ENCODE measurements at places on chromosomes 7 and 10.

DNA sequence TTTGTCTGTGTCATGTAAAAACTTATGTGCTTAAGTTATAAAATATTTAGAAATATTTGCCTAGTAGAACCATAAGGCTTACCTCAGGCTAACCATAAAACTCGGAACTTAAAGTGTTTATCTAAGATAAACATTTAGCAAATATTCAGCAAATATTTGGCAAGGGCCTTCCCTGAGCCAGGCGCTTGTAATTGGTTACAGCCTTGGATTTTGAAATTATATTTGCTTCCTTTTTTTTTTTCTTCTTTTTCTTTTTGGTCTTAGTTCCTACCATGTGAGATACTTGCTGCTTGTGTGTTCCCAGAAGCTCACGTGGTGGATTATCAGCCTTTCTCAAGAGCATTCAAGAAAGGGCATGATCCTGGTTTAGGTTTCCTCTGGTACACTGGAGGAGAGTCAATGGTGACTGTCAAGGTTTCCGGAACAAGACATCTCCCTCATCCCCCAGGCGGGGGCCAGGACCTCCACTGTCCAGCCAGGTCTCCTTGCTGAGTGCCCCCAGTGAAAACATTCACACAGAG is 5.2 kb upstream of the BRI3 start:
- no peaks in the 10 kb centered on the region for H3K27me3 ChIP-seq
- no peaks in the 10 kb centered on the region for H3K36me3 ChIP-seq
- H3K27ac ChIP-seq = no peak overlapping the region

DNA sequence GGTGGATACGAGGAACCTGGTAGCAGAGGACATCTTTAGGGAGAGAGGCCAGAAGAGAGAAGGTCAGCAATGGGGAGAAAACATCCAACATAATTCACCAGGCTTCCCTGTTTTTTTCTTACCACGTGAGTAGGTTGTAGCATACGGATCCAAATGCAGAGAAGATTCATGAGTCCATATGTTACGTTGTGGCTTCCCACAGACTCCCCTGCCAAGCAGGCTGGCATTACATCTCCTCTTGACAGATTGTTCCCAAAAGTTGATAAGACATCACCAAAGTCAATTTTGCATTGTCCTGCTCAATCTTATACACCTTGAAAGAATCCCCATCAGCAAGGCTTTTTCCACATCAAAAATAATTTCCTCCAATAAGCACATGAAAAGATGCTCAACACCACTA is 39.7 kb downstream of the DRGX start:
- peaks cover 2% of the 10 kb centered on the region for H3K27me3 ChIP-seq

GRCh38 chr7:28065721-28066285 is 114.8 kb downstream of the JAZF1 start:
- no peaks in the 10 kb centered on the region for H3K36me3 ChIP-seq
- no peak for DNase-seq
- H3K27ac ChIP-seq = no peak overlapping the region
- peaks cover 4% of the 10 kb centered on the region for H3K4me1 ChIP-seq

GRCh38 chr7:128400566-128400965 is 9.2 kb downstream of the IMPDH1 start:
- peaks cover 14% of the 10 kb centered on the region for H3K4me1 ChIP-seq
- H3K27me3 ChIP-seq = no peaks in the 10 kb centered on the region
- no peak overlapping the region for H3K27ac ChIP-seq
- no peak overlapping the region for H3K4me3 ChIP-seq
- DNase-seq = no peak
- peaks cover 34% of the 10 kb centered on the region for H3K36me3 ChIP-seq

DNA sequence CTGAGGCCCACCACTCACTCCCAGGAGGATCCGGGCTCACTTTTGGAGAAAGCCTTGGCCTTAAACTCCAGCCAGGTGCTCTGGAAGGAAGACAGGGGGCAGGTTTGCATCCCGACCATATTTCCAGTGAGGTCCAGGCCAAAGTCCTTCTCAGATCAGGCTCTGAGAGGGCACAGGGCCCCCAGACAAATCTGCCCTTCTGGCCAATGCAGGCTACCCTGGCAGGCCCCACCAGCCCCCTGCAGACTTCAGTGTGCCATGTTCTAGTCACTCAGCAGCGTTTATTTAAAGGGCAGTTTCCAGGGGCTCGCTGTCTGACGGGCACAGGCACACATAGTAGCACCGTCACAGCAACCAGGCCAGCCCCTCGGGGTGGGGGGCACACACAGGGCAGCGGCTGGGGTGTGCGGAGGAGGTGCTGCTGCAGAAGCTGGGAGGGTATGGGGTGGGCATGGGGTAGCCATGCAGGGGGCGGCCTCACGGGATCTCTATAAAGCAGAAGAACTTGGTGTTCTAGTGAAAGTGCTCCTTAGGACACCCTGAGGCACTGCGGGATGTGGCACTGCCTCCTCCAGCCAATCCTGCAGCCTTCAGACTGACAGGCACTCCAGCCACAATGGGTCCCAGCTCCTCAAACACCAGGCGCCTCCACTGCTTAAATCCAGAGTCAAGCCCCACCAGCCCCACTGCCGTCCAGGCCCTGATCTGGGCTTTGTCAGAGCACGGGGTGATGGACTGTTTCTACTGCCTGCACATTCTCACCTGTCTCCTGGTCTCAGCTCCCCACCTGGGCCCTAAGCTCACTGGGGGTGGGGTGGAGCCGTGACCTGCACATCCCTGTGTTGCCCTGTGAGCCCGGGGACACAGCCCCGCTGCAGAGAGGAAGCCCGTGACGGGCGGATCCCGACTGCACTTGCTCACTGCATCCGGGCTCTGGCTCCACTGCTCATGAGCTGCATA is 9.6 kb upstream of the PYROXD2 start:
- no peak for DNase-seq
- no peaks in the 10 kb centered on the region for H3K27me3 ChIP-seq
- no peaks in the 10 kb centered on the region for H3K4me1 ChIP-seq
- H3K27ac ChIP-seq = no peak overlapping the region
- H3K36me3 ChIP-seq = peaks cover 4% of the 10 kb centered on the region

GRCh38 chr10:51599647-51600046 is 99.7 kb downstream of the CSTF2T start:
- H3K36me3 ChIP-seq = no peaks in the 10 kb centered on the region
- H3K4me1 ChIP-seq = no peaks in the 10 kb centered on the region
- H3K27ac ChIP-seq = no peak overlapping the region
- H3K4me3 ChIP-seq = no peak overlapping the region
- DNase-seq = no peak

DNA sequence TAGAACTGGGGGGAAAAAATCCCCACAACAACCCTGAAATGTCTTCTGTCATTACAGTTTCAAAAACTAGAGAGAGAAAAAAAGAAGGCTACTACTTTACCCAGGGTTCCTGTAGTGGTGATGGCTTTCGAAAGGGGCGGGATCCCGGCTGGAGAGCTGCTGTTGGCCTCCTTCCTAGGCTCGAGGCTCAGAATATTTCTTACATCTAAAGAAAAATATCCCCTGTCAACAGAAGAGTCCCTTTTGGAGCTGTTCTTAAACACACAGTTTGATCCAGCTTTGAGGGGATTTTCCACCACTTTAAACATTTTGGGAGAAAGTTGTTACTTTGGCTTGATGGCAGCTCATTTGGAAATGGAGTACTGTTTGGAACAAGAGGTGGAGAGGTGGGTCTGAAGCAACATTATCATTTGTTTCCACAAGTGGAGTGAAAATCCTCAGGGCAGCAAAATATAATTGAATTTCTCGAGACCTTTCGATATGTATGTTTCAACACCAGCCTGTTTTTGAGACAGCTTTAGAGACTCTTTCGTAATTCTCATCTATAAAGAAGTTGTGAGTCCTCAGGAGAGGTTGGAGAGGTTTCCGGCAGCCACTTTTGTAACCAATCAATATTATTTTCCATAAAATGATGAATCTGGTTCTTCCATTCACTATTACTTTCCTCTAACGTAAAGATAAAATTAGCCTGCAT is 5.1 kb downstream of the HOXA13 start:
- H3K4me3 ChIP-seq = no peak overlapping the region
- H3K36me3 ChIP-seq = no peaks in the 10 kb centered on the region
- no peak overlapping the region for H3K27ac ChIP-seq
- peaks cover 22% of the 10 kb centered on the region for H3K4me1 ChIP-seq

DNA sequence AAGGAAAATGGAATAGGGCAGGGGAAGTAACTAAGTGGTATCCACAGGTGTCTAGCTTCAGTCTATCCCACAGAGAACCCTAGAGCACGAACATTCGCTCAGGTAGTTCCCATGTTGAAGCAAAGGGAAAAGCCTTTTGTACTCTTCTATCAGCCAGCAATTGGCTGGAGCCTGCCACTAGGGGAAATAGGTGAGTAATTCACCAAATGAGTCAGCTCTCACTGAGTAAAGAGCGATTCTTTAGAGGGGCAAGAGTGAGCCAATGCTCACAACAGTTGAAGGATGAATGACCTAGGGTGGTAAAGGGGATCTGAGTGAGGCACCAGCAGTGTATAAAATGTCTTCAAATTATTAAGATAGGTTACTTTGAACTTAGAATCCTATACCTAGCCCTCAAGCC is 94.1 kb upstream of the ZNF800 start:
- peak; percentile 40 for DNase-seq
- no peak overlapping the region for H3K27ac ChIP-seq
- no peak overlapping the region for H3K4me3 ChIP-seq
- H3K36me3 ChIP-seq = no peaks in the 10 kb centered on the region
- peaks cover 8% of the 10 kb centered on the region for H3K27me3 ChIP-seq
- peaks cover 20% of the 10 kb centered on the region for H3K4me1 ChIP-seq

GRCh38 chr10:112585126-112585525 is 138.1 kb downstream of the VTI1A start:
- H3K4me1 ChIP-seq = no peaks in the 10 kb centered on the region
- DNase-seq = no peak
- no peak overlapping the region for H3K27ac ChIP-seq
- no peak overlapping the region for H3K4me3 ChIP-seq

- no peak overlapping the region for H3K27ac ChIP-seq
- H3K4me3 ChIP-seq = no peak overlapping the region
- H3K27me3 ChIP-seq = peaks cover 2% of the 10 kb centered on the region
- no peaks in the 10 kb centered on the region for H3K36me3 ChIP-seq
- H3K4me1 ChIP-seq = no peaks in the 10 kb centered on the region
Observed at GRCh38 chr7:103379270-103379975, 32.0 kb downstream of the PSMC2 start.

DNA sequence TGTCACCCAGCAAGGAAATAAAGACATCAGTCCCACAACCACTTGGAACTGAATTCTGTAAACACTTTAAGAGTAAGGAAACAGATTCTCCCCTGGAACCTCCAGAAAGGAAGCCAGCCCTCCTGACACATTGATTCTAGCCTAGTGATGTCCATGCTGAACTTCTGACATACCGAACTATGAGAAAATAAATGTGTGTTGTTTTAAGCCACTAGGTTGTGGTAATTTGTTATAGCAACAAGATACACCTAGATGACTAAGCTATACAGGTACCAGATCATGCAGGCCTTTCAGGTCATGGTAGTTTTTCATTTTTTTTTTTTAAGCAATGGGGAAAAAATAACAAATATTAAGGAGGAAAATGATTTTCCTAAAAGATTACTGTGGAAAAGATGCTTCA is 37.6 kb upstream of the LRRTM3 start:
- DNase-seq = no peak
- H3K27me3 ChIP-seq = no peaks in the 10 kb centered on the region
- H3K27ac ChIP-seq = no peak overlapping the region
- H3K4me3 ChIP-seq = no peak overlapping the region
- no peaks in the 10 kb centered on the region for H3K36me3 ChIP-seq

GRCh38 chr10:44373341-44373995 is 11.4 kb downstream of the CXCL12 start:
- no peak for DNase-seq
- H3K27me3 ChIP-seq = no peaks in the 10 kb centered on the region
- no peaks in the 10 kb centered on the region for H3K4me1 ChIP-seq
- no peak overlapping the region for H3K27ac ChIP-seq

DNA sequence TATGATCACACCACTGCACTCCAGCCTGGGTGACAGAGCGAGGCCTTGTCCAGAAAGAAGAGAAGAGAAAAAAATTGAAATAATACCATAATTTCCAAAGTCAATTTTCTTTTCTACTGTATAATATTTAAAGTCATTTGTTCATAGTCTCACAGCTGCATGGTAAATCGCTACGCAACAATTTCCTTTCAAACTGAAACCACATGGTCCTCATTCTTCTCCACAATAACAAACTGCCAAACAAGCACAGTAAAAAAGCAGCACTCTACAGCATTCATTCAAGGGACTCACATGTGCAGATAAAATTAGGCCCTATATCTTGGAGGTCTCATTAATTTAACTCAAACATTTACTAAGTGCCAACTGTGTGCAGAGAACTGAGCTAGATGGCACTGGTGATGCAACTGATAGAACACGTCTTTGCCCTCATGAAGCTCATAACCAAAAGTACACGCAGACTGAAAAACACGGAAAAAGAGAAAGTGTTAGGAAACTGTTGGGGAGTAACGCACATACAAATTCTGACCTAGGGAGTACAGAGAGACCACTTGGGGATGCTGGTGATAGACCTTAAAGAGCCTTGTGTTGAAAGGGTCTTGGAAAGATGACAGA is 68.4 kb upstream of the SRRM3 start:
- peaks cover 9% of the 10 kb centered on the region for H3K27me3 ChIP-seq
- H3K4me1 ChIP-seq = peaks cover 11% of the 10 kb centered on the region
- H3K27ac ChIP-seq = peak overlapping the region; percentile 8
- H3K4me3 ChIP-seq = peak overlapping the region; percentile 1

- H3K36me3 ChIP-seq = no peaks in the 10 kb centered on the region
- H3K27ac ChIP-seq = no peak overlapping the region
- no peaks in the 10 kb centered on the region for H3K27me3 ChIP-seq
- H3K4me3 ChIP-seq = no peak overlapping the region
- DNase-seq = no peak
- no peaks in the 10 kb centered on the region for H3K4me1 ChIP-seq
Observed at GRCh38 chr10:120988751-120989150, 137.6 kb downstream of the WDR11 start.
